ENCODE measurements at places on chromosomes 16 and 17.

DNA sequence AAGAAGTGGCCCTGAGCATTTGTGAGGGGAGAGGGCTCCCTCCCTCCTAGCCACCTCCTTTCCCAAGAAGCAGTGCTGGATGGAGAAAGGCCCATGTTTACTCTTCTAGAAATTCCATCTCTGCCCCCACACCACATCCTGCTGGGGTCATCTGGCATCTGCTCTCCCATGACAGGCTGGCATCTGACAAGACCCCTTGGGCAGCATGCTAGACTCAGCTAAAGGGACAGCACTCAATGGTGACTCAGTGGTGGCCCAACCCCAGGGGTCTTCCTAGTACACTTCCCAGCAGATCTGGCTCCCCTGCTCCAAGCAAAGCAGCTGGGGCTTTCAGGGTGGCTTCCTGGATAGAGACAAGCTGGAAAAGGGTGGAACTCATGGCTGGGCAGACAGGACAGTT lies 14.4 kb downstream of the SLC38A7 start:
- DNase-seq = no peak

- DNase-seq = peak; percentile 63
Observed at GRCh38 chr17:69607162-69607834, 192.8 kb downstream of the MAP2K6 start.

DNA sequence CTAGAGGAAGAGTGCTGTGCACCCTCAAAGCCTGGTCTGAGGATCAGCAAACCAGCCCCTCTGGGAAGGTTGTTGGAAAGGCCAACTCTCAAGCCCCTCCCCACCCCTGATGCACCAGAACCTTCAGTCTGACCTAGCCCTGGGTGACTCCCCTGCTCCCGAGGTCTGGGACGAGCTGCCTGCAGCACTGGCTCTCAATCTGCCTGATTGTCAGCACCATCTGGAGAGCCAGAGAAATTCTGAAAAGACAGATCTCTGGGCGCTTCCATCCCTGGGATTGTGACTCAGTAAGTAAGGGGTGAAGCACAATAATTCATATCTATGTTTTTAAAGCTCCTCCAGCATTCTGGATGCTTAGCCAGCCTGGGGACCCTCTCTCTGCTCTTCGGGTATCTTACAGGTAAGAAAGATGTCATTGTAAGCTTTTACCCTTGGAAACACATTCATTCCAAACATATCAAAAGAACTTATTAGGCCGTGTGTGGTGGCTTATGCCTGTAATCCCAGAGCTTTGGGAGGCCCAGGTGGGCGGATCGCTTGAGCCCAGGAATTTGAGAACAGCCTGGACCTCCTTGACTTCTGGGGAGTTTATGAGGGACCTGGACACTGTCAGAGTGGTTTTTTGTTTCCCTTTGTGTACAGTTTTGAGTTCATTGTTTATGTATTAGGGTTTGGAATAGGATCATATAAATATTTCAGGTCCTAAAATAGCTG lies 147.5 kb downstream of the KCNJ12 start:
- no peak for DNase-seq

GRCh38 chr17:82302991-82303943 lies 14.1 kb downstream of the CD7 start:
- DNase-seq = no peak

DNA sequence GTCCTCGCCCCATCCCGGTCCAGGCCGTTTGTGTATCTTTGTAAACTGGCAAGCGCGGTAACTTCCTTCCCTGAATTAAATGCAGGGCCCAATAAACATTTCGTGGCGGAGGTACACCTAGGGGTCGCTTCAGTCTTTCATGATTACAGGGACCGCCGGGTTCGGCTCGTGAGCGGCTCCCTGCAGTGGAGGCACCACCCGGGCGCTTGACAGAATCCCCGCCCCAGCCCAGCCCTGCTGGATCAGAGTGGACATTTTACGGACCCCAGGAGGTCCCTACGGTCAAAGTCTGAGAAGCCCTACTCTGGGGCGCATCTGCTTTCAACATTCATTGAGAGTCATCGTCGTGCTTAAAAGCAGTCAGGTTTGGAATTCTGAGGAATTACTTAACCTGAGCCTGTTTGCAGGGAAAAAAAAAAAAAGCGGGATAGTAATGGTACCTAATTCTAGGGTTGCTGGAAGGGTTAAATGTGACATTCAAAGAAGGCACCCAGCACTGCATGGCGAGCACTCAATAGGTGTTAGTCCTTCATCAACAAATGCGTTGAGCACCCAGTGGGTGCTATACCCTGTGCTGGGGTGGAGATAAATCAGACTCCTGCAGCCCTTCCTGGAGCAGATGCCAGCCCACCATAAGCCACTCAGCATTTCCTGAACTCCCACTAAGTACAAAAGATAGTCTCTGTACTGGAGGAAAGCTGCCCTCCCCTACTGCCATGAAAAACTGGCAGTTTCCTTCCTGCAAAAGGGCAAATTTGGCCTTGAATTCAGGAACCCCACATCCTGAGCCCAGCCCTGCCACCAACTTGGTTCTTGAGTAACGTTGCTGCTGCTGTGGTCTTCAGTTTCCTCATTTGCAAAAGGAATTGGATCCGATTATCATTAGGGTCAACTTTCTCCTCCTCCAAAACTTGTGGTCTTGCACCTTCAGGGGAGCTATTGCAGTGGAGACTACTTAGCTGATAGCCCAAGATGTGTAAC lies 658 bp upstream of the DUSP3 start:
- peak; percentile 71 for DNase-seq

DNA sequence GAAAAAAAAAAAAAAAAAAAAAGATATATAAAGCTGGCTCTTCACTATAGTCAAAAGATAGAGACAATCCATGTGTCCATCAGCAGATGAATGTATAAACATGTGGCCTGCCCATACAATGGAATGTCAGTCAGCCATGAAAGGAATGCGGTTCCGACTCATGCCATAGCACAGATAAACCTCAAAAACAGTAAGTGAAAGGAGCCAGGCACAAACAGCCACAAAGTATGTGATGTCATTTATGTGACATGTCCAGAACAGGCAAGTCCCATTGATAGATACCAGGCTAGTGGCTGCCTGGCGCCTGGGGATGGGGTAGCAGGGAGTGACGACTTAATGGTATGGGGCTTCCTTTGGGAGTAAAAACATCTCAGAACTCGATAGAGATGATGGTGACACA lies 155.7 kb downstream of the CMIP start:
- DNase-seq = no peak

DNA sequence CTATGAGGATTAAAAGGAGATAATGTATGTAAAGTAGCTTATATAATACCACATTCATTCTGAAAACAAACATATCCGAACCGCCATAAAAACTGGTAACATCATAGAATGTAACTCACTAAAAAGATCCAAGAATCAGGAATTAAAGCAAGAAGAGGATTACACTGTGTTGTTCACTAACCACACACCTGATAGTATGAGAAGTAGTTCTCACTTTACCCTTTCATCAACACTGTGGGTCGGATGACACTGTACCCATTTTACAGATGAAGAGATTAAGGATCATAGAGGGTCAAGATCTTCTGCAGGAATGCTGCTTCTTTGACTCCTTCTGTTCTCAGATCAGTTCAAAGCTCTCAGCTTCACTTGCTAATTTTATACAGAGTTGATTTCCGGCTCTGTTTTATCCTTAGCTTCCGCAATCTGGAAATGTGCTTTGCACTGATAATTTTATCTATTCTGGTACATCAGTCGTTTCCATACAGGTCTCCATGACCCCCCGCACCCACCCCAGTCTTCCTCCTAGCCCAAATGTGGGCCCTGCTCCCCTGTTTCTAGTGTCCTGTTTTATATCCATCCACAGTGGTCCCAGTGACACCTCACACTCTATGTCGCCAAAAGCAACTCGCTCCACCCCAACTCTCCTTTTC lies 288.6 kb upstream of the CCL2 start:
- DNase-seq = no peak

DNA sequence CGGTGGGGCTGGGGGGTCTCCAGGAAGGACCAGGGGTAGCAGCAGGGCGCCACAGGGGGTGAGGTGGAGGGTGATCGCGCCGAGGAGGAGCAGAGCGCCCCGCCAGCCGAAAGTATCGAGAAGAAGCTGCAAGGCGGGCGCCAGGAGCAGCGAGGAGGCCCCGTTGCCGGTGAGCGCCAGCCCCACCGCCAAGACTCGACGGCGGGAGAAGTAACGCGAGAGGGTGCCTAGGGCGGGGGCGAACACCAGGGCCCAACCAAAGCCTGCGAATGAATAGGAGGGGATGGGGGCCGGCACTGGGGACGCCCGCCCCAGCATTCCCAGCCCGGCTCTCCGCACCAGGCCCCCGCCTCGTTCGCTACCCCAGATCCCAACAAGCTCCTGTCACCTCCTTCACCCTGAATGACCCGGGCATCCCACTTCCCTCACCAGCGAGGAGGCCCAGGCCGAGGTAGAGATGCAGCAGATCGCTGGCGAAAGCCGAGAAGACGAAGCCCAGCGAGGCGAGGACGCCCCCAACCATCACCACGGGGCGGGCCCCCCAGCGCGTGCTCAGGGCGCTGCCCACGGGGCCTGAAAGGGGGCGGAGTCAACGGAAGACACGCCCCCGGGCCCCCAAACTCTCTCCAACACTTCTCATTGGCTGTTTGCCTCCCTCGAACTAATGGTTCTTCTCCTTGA lies 1.3 kb downstream of the SLC16A11 start:
- no peak for DNase-seq

GRCh38 chr17:81725439-81725838 lies 13.4 kb downstream of the SLC25A10 start:
- DNase-seq = no peak

DNA sequence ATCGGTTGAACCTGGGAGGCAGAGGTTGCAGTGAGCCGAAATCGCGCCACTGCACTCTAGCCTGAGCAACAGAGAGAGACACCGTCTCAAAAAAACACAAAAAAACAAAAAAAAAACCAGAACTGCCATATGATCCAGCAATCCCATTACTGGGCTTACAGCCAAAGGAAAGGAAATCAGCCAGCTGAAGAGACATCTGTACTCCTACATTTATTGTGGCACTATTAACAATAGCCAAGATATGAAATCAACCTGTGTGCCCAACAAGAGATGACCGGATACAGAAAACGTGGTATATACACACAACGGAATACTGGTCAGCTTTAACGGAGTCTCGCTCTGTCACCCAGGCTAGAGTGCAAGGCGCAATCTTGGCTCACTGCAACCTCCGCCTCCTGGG lies 14.6 kb downstream of the FANCA start:
- no peak for DNase-seq

DNA sequence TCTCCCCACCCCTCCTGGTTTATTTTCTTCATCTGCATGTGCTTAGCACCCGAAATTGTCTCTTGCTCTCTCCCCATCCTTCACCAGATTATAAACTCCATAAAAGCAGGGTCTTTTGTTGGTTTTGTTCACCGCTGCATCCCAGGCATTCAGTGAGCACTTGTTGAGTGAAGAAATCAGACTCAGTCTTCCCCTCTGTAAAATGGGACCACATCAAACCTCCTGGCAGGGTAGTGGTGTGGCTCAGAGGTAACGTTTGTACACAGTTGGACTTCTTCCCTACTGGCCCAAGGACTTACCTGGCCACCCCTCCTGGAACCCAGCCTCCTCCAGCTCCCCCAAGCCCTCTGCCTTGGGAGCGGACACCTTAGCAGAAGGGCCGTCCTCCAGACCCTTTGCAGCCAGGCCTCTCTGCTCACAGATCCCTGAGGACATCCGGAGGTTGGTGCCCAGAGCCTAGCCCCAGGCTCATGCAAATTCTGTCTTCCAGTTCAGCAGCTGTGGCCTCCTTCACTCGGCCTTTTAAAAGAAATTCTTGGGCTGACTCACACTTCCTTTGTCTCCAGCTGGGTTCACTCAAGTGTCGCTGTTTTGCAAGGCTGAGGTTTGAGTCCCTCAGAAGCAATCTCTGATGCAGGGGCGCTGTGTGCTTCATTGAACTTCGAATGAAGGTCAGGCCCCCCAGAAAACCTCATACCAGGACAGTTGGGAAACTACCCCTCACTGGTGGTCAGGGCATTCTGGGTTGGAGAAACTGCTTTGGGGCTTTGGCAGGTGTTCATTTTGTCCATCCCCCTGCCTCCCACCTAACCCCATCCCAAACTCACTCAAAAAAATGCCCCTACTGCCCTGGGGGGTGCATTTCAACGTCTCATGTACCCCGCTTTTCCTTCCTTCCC lies 16.8 kb upstream of the RMI2 start:
- DNase-seq = no peak

- no peak for DNase-seq
Observed at GRCh38 chr17:78375401-78376151, 2.9 kb upstream of the PGS1 start.

GRCh38 chr16:87507351-87508069 lies 14.7 kb upstream of the ZCCHC14 start:
- DNase-seq = no peak

GRCh38 chr16:12315330-12316136 lies 339.0 kb downstream of the SNX29 start:
- no peak for DNase-seq

- DNase-seq = no peak
Observed at GRCh38 chr17:81435652-81436293, 40.5 kb downstream of the BAHCC1 start.

- peak; percentile 27 for DNase-seq
Observed at GRCh38 chr16:30186782-30187555, 3.6 kb downstream of the CORO1A start.

- DNase-seq = no peak
Observed at GRCh38 chr16:19245326-19245925, 40.1 kb upstream of the CLEC19A start.

DNA sequence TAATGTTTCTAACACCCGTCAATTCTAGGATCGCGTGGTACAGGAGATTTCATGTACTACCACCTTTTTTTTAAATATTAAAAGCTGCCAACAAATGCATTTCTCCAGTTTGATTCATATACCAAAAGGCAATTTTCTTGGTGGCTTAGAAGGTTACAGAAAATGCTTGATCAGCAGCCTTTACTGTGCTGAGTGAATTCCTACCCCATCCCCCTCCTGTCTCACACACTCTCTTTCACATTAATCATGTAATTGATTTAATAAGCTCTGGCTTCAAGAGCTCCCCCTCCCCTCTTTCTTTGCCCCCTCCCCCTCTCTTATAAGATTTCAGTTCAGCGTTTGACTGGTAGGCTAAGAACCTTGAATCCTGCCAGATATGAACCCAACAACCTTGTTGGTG lies 110.5 kb downstream of the RBFOX1 start:
- DNase-seq = no peak

- DNase-seq = no peak
Observed at GRCh38 chr16:50947826-50948225, 203.2 kb downstream of the SALL1 start.

DNA sequence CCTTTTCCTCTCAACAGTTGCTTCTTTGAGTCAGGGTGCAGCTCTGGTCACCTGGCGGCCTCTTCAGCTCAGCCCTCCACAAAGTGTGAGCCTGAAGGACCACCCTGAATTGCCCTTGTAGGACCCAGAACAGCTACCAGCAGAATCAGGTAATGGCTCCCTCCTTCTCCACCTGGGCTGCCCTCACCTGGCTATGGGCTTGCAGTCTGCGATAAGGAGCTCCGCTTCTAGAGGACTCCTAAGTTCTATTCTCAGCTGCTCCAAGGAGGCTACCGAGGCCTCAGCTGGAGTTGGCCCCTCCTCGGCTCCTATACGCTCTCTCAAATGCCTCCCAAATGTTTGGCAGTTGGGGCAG lies 13.4 kb downstream of the SMIM5 start:
- DNase-seq = no peak

GRCh38 chr17:79020631-79021301 lies 3.2 kb upstream of the C1QTNF1 start:
- no peak for DNase-seq
